ENCODE measurements at places on chromosomes 7 and 10. TPM values are rescaled to one million over a fixed set of nuclear protein-coding genes. Genes with fewer than 3 reads are reported as not detected.

- DNase-seq, result no peak
Measured at GRCh38 chr10:123607386-123607785, 58.8 kb upstream of the GPR26 start.

DNA sequence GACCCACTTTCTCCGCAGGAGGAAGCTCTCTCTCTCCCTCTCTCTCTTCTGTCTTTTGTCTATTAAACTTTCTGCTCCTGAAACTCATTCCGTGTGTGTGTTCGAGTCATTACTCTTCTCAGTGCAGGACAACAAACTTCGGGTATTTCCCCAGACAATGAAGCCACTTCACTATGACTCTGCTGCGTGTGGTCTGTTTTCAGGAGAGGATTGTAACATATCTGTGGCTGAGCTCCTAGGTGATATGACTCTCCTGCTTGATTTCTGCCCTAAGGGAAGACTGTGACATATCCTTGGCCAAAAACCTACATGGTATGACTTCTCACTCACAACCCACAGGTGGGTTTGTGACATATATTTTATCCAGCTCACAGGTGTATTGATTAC, 39.9 kb upstream of the ZNF107 start:
- no peak for DNase-seq

ZNF117 gene
- 1.7 TPM for total RNA-seq

POLL gene
- total RNA-seq, result 25.3 TPM

DNA sequence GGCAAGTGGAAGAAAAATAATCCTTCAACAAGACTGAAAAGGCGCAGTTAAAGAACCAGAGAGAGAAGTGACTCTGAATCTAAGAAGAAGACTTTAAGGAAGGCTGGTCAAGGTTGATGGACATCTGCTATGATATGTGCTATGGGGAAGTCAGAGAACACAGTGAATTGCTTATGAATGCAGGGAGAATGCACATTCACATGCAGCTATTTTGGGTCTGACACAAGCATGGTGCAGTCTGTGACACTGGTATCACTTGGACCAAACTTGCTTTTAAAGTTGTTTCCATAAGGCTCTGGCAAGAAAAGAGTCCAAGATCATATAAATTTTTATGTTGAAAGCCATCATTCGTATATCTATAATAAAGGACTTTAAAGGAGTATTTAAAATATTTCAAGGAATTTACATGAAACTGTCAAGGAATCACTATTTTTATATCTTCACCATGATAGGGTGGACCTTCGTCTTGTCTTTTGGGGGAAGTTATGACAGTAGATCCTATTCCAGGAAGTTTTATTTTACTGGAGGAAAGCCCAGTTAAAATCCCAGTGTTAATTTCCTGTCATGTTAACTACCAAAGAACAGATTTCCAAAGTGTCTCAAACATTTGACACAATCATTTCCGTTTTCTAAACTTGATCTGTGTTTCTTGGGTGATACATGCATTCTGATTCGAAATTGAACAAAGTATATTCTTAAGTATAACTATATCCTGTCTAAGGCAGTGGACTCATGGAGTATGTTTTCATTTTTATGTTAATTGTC, 239.6 kb downstream of the SDK1 start:
- no peak for DNase-seq

GRCh38 chr10:70265032-70265689, 18.6 kb downstream of the NPFFR1 start:
- no peak for DNase-seq

GRCh38 chr10:123944661-123945060, 53.1 kb upstream of the CPXM2 start:
- no peak for DNase-seq

- no peak for DNase-seq
Measured at GRCh38 chr10:46319389-46319788, 32.6 kb downstream of the ANTXRL start.

DNA sequence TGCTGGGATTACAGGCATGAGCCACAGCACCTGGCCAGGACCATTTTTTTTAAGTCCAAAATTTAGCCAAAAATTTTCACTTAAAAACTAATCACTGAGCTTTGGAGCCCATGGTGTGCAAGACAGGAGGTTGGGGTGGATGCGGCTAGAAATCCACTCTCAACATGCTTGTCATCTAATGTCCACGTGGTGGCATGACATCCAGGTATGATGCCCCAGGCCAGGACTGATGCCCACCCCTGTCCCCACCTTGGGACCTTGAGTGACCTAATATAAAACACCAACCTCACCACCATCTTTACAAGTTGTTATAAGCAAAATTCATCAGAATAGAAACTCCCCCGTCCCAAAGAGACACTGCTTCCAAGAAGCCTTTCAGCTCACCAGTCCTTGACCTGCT, 20.4 kb upstream of the IMPDH1 start:
- no peak for DNase-seq

PRKG1 gene
- not detected for total RNA-seq

GRCh38 chr7:135685306-135686084, 23.2 kb downstream of the STMP1 start:
- no peak for DNase-seq

DNA sequence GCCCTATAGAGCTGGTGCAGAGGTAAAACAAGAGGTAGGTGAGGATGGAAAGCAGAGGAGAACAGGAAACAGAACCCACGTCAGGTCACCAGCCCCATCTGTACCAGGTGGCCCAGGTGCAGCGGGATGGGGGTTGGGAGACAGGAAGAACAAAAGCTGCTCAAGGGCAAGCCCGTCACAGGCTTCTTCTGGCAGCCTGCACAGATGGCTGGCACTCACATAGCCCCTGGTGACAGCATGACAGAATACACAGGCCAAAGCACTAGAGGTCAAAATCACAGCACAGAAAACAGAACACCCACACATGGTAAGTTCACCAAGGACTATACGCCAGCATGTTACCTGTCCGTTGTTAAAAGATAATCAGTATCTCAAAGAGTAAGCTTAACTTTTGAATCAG, 126.8 kb downstream of the GALNT11 start:
- DNase-seq, result no peak

CALML5 gene
- total RNA-seq, result not detected

- DNase-seq, result no peak
Measured at GRCh38 chr10:28190196-28190595, 112.7 kb downstream of the MPP7 start.

TFR2 gene
- 11.8 TPM for total RNA-seq

TMEM140 gene
- total RNA-seq, result 6.4 TPM

GRCh38 chr7:2266911-2267310, 24.9 kb downstream of the NUDT1 start:
- no peak for DNase-seq

DNA sequence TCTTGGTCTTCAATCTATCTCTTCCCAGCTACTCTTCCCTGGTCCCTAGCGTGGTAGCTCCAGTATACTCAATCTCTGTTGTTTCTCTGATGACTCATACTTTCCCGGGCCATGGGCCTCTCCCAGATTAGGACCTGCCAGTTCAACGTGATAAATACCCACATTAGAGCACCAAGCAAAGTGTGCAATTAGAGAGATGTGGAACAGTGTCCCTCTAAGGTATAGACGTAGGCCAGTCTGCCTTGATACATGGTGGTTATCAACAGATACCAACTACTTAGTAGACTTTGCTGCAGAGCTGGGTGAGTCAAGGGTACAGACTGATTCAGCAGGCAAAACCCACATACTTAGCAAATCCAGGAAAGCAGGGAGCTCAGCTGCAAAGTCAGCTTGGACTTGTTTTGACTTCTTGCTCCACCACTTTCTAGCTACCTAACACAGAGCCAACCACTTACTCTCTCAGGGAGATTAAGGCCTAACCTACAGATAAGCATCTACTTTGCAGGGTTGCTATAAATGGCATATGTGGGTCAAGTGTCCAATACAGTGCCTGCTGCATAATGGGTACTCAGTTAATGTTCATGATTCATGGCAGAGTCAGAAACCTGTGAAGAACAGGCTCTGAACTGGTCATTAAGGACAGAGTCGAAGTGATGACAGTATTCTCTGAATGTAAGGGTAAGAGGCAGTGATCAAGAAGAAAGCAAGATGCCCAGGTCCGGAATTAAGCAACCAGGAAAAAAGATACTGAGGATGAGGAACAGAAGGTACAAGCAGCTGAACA, 176.1 kb downstream of the CHN2 start:
- no peak for DNase-seq

MCM10 gene
- total RNA-seq, result 66.9 TPM

GRCh38 chr7:32915041-32915536, 23.5 kb upstream of the KBTBD2 start:
- DNase-seq, result no peak

- DNase-seq, result no peak
Measured at GRCh38 chr10:93541402-93542357, 24.8 kb upstream of the FFAR4 start.

DNA sequence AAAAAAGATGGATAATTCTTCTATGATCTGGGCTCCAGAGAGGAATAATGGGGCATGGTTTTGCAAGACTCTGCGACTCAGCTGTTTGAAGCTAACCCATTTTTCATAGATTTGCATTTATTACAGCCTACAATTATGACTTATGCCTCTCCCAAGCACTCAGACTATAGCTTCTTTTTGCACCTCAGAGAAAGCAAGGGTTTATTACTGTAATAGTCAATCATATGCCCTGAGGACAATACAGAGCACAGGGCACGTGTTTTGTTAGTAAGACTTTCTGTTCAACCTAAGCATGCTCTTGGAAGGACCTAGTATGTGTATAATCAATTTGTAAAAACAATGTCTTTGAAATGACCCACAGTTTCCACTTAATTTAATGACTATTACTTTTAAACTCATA, 221.2 kb downstream of the PARD3 start:
- no peak for DNase-seq

TRIM73 gene
- 4.7 TPM for total RNA-seq

DNA sequence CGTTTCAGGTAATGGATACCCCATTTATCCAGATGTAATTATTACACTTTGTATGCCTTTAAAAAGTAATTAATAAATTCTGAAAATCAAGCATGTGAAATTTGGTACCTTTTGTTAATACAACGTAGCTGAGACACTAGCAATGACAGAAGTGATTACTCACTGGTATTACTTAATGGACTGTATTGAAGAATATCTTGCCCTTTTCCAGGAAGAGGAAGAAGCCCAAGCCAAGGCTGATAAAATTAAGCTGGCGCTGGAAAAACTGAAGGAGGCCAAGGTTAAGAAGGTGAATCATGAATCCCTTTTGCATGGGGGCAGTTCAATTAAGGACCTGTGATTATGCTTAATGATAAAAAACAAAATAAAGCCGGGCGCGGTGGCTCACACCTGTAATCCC, 64.8 kb downstream of the APBB1IP start:
- no peak for DNase-seq

LEP gene
- total RNA-seq, result not detected

DNA sequence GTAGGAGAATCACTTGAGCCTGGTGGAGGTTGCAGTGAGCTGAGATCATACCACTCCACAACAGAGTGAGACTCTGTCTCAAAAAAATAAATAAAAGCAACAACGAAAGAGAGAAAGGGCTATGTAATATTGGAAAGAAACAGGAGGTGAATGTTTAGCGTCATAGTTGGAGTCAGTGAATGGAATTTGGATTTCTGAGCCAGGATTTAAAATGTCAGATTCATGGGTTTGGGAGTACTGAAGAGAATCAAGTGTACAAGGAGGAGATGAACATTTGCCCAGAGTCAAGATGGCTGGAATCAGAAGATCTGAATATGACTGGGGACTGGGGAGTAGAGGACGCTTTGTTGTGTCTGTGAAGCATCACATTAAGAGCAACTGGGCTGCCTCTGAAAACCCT, 366.4 kb downstream of the GALNT17 start:
- no peak for DNase-seq

DNA sequence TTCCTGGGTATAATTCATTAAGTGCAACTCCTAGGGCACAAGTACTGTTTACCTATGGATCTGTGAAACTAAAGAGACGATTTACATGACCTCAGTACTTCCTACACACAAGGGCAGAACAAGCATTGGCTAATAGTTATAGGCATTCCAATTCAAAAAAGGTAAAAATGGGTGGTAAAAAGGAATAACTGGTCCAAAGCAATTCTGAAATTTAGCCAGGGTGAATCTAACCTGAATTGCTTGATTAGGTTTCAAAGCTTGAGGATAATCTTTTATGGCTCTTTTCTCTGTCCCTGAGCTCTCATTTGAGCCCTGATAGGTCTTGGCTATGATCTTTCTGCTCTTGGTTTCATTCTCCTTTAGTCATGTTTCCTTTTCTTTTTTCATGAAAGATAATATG, 52.3 kb upstream of the CALCR start:
- DNase-seq, result no peak

DNA sequence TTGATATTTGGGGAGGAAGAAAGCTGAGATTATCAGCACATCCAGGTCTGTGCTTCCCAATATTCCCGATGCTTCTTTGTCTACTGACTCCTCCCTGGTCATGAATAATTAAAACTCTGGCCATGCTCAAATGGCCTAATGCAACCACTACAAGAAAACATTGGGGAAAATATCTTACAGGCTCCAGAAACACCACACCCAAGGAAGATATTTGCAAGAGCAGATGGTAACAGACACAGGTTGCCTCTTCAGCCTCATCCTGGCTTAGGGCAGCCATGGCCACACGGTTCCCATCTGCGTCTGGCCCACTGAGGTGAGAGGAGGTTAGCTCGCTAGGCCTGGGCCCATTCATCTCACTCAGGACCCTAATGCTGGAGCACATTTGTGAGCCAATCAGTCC, 108.4 kb upstream of the SDK1 start:
- no peak for DNase-seq

PILRB gene
- 29.2 TPM for total RNA-seq

- no peak for DNase-seq
Measured at GRCh38 chr7:83655951-83656556, 7.1 kb upstream of the SEMA3E start.

DNA sequence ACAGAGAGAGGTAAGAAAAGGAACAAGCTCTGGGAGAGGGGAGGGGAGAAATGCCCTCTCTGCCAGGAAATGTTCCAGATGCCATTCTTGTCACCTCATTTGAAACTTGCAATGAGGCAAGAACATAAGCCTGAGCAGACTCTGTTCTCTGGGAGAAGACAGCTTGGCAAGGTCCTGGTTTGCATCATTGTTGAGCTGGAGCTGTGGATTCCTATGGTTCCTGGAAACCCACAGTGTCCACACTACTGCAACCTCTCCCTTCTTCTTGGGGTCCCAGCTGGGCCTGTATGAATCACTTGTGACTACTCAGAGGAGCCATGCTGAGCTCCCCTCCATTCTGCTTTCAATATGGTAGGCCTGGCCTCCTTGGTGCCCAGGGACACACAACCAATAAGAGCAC, 60.8 kb upstream of the HECTD2 start:
- DNase-seq, result no peak

DNA sequence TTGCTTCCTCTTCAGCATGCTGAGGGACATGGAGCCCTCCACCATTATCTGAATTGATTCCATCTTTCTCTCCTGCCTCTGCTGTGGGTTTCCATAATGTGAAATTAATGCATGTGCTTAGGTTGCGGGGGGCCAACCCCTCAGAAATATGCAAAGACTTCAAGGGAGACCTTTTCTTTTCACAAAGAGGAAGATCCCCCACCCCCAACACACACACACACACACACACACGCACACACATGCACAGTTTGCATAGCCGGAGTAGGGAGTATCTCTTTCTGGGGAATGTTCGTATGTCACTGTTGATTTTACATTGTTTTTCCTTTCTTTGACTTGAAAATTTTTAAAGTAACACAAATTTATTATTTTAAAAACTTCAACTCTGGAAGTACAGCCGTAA, 193.5 kb downstream of the MGMT start:
- no peak for DNase-seq

GRCh38 chr7:45001138-45001694, 1.2 kb downstream of the CCM2 start:
- peak; percentile 58 for DNase-seq

GRCh38 chr10:71040343-71040742, 152.0 kb upstream of the PCBD1 start:
- DNase-seq, result no peak

GRCh38 chr7:19404912-19405329, 259.7 kb upstream of the FERD3L start:
- DNase-seq, result no peak

MAGI2 gene
- 0.16 TPM for total RNA-seq
